ENCODE measurements at places on chromosomes 6 and 20. TPM values are rescaled to one million over a fixed set of nuclear protein-coding genes. Genes with fewer than 3 reads are reported as not detected.

PNLDC1 gene
- 0.13 TPM for polyA plus RNA-seq

ZMYND8 gene
- polyA plus RNA-seq, result 10.4 TPM

DEFB132 gene
- polyA plus RNA-seq, result not detected

UNC5CL gene
- 0.79 TPM for polyA plus RNA-seq

MAP7 gene
- 49.5 TPM for polyA plus RNA-seq

EYA2 gene
- 4.5 TPM for polyA plus RNA-seq

SPATS1 gene
- not detected for polyA plus RNA-seq

RAD21L1 gene
- not detected for polyA plus RNA-seq

GRCh38 chr6:4879741-4880275 lies 103.6 kb downstream of the CDYL start:
- DNase-seq, result no peak

DNA sequence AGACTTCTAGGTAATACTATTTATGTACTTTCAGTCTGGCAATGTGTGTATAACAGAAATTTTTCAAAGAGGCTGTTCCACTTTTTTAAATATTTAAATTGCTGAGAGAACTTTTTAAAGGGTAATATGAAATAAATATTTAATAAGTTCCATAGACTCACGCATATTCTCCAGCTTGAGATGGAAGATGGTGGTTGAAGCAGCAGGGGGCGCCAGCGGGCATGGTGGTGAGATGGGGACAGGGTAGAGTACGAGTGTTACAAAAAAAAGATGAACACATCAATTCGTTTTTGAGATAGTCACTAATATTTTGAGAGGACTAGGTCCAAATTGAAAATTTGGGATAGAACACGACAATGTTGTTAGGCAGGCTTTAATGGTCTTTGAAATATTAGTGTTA lies 68.4 kb downstream of the RSPO3 start:
- peak; percentile 31 for DNase-seq

- DNase-seq, result no peak
Observed at GRCh38 chr6:144741659-144742058, 456.5 kb downstream of the UTRN start.

DNA sequence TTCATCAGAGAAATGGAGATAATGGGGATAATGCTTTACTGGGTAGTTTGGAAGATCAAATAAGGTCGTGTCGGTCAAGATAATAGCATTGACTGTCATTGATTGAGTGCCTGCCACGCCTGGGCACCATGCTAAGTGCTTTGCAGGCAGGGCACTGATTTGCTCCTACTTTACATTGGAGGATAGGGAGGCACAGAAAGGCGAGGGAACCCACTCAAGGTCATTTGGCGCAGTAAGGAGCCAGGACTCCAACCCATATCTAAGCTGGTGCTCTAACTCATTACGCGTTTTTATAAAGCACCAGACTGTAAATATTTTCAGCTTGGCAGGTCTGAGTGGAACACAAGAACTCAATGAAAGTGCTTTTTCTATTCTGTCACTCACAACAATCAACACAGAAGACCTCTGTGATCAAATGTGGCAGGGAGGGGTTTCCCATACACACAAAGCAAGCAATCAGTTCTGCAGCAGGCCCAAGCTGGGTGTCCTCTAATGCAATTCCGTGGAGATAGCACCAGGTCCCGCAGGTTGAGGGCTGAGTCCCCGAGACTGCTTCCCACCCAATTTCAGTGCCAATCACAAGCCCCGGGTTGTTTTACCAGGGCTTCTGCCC lies 373.6 kb downstream of the CDH26 start:
- DNase-seq, result no peak

GRCh38 chr6:40520678-40521077 lies 66.5 kb downstream of the LRFN2 start:
- no peak for DNase-seq

DNA sequence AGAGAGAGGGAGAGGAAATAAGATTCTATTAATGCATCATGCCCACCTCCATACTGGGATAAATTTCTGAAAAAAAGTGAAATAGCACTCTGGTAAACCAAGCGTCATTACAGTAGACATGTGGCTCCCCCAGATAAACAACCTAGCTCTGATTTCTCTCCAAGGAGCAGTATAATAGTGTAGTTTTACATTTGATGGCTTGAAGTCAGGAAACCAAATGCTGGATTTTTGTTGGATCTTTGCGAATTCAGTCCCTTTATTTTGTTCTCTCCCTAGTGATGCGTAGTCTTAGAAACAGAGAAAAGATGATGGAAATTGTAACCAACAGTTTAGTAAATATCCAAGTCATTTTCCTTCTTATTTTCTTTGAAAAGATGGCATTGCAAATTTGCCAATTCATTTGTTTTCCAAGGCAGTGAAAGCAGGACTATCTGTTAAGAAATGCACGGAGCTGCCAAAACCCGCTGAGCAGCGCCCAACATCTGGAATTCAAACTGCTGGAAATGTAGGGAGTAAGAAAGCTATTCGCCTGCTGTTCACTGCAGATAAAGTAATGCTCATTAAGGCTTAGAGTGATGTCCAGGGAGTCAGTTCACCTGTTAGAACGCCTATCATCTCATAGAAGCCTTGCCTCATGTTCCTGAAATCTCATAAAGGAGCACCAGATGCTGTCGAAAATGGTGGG lies 85.7 kb upstream of the DOK5 start:
- DNase-seq, result no peak

DNA sequence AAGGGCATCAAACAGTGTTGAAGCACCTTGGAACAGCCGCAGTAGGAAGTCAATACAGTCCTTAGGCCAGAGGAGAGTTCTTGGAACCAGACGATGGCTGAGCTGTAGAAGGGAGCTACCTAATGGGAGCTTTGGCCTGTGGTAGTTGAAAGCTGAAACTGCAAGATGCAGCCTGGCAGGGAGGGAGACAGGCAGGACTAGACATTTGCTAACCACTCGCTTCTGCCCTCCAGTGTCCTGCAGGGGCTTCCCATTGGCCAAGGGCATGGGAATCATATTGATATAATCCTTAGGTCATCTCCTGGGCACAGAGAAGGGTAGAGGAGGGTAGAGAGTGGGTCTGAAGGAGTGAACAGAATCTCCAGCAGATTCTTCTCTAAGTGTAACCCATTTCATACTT lies 60.4 kb downstream of the TPD52L1 start:
- DNase-seq, result no peak

- DNase-seq, result no peak
Observed at GRCh38 chr20:32442630-32443373, 84.7 kb downstream of the ASXL1 start.

- DNase-seq, result no peak
Observed at GRCh38 chr6:21158873-21159272, 434.7 kb upstream of the SOX4 start.

- DNase-seq, result no peak
Observed at GRCh38 chr6:161564952-161565351, 291.1 kb upstream of the AGPAT4 start.

DNA sequence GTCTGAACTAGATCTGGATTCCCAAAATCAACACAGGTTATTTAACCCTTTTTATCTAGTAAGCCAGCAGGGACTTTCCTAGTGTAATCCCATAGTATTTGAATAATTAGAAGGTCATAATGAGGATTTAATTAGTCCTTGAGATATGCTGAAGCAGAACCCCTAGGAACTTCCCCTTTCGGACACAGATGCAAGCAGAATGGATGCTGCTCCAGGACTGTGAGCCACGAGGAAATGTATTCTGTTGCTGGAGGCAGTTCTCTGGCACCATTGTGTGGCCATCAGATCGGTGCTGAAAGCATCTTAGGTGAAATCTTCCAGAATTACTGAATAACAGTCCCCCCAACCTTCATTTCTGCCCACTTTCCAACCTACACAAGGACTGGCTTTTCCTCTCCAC lies 206.9 kb downstream of the TMEM242 start:
- no peak for DNase-seq

DNA sequence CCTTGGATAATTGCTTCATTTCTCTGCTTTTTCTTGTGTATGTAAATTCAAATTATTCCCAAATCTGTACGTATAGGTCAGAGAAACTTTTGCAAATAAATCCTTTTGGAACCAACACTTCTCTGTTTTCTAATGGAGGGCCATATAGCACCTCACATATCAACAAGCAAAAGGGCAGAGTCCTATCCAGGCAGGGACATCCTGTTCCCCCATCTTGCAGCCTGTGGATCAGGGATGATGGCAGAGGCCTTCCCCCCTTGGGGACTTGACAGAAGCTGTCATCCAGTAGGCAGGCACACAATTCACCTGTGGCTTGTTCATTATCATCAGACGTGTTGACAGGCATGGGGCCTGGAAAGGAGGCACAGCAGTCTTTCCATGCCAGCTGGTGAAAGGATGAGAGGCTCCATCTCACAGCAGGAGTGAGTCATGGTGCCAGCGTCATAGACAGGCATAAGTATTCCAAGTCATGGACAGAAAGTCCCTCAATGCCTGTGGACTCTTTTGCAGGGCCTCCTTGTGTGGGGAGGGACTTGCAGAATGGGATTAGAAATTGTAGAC lies 31.8 kb upstream of the PLEKHG1 start:
- DNase-seq, result no peak

DNA sequence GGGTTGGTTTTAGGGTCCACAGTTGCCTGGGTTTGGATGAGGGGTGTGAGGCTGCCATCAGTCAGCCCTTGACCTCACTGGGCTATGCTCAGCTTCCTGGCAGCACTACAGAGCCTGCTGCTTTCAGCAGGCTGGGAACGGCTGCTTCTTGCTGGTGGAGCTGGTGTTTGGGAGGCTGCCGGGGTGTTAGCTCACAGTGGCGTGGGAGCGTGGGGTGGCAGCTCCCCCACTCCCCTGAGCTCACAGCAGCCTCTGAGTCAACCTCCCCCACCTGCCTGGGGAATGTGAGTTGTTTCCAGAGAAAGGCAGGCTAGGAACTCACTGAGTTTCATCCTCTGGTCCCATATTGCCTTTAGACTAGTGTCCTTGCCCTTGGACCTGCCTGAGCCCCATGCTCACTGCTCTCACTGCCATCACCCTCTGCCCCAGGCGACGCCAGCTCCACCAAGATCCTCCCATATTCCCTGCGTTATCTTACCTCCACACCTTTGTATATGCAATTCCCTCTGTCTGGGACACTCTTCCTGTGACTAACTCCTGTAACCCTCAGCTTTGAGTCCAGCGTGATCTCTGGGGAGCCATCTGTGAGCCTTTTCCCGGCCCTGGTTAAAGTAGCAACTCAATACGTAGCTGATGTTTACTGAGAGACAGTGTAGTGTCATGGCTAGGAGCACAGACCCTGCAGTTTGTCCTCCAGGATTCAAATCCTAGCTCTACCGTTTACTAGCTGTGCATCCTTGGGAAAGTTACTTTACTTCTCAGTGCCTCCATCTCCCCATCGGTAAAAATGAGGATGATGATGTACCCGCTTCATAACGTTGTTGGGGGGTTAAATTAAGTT lies 34.8 kb downstream of the PPP1R16B start:
- DNase-seq, result no peak

DNA sequence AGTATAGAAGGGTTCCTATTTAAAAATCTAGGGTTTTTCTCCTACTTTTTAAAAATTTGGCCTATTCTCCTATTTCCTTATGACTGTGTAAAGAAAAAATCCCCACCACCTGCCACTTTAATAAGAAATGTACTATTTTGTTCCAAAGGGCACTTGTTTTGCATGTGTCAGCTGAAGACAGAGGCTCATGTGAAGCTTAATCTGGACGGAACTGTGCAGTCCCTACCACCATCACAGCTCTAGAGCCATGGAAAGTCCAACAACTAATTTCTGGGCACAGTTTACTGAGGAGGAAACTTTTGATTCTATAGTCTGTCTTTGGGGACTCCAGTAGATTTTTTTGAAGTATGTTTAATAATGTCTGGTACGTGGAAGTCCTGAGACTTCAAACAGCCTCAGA lies 60.0 kb upstream of the AHI1 start:
- no peak for DNase-seq

- no peak for DNase-seq
Observed at GRCh38 chr20:10524034-10524476, 89.0 kb downstream of the SLX4IP start.

DNA sequence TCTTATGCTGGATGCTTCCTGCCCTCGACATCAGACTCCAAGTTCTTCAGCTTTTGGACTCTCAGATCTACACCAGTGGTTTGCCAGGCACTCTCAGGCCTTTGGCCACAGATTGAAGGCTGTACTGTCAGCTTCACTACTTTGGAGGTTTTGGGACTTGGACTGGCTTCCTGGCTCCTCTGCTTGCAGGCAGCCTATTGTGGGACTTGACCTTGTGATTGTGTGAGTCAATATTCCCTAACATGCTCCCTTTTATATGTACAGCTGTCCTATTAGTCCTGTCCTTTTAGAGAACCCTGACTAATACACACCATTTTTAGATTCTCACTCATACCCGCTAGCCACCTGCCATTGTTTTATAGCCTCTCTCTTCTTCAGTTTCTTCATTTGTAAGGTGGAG lies 382.1 kb upstream of the TSHZ2 start:
- no peak for DNase-seq

GRCh38 chr20:5349448-5349847 lies 32.7 kb upstream of the PROKR2 start:
- no peak for DNase-seq

GRCh38 chr20:58708246-58708931 lies 15.8 kb downstream of the NPEPL1 start:
- no peak for DNase-seq

GRCh38 chr20:50346374-50347283 lies 156.0 kb downstream of the CEBPB start:
- DNase-seq, result no peak

GRCh38 chr20:38725931-38726803 lies 1.9 kb downstream of the SLC32A1 start:
- peak; percentile 54 for DNase-seq

GRCh38 chr6:92521553-92521952 lies 897.8 kb downstream of the EPHA7 start:
- DNase-seq, result no peak

DNA sequence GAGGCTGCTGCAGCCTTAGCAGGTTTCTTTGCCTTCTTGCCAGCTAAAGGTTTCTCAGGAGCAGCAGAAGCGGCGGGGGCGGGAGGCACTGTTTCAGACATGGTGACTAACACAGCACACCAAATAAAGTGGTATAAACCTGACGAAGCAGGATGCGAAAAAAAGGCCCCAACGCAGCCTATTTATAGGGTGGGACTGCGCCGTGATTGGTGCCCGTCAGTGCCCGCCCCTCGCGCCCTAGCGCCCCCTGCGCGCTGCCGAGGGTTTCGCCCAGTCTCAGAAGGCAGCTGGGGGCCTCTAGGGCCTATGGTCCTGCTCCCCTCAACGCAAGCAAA lies 55.0 kb downstream of the TRIM38 start:
- no peak for DNase-seq

GRCh38 chr20:63534427-63534830 lies 2.7 kb downstream of the PTK6 start:
- DNase-seq, result no peak

GRCh38 chr20:12967932-12968331 lies 40.8 kb upstream of the SPTLC3 start:
- DNase-seq, result no peak

DNA sequence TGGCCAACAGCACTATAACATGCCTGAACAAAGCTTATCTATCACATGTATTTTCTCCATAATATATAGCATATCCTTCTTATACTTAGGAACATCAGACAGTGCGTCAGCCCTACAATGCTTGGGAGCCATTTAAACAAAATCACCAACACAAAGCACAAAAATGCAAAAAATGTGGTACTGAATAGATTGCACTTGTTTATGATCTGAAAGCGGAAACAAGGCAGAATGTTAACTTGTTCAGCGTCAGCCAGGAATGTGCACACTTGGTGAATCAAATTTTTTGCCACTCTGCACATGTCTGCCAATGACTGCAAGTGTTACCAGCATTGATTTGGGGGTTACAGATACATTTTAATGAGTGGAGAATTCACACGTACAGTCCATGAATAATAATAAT lies 14.8 kb downstream of the SLC35A1 start:
- DNase-seq, result no peak
